ENCODE measurements at places on chromosomes 3 and 15. TPM values are rescaled to one million over a fixed set of nuclear protein-coding genes. Genes with fewer than 3 reads are reported as not detected.

The AMIGO3 gene
- polyA plus RNA-seq: 0.94 TPM

DNA sequence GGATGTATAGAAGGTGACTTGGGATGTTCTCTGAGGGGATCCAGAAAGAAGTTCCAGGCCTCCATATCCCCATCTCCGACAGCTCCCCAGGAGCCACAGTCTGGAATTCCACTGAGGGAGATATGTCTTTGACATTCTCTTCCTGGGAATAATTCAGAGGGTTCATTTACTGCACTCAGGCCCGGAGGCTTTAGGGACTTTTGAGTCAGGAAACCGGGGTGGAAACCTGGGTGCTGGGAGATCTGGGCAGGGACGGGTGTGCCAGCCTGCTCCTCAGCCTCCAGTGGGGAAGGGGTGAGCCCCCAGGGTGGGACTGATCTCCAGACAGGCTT lies 147.7 kb downstream of the SMAD6 start:
- no peak for DNase-seq

GRCh38 chr3:170076715-170077238 lies 39.0 kb downstream of the GPR160 start:
- DNase-seq: no peak

The PRTG gene
- 14.2 TPM for polyA plus RNA-seq

GRCh38 chr3:187370051-187370450 lies 1.9 kb downstream of the RTP4 start:
- no peak for DNase-seq

- DNase-seq: no peak
Observed at GRCh38 chr15:36428102-36428845, 151.2 kb upstream of the CDIN1 start.

GRCh38 chr3:80391573-80391972 lies 623.8 kb upstream of the ROBO1 start:
- DNase-seq: no peak

DNA sequence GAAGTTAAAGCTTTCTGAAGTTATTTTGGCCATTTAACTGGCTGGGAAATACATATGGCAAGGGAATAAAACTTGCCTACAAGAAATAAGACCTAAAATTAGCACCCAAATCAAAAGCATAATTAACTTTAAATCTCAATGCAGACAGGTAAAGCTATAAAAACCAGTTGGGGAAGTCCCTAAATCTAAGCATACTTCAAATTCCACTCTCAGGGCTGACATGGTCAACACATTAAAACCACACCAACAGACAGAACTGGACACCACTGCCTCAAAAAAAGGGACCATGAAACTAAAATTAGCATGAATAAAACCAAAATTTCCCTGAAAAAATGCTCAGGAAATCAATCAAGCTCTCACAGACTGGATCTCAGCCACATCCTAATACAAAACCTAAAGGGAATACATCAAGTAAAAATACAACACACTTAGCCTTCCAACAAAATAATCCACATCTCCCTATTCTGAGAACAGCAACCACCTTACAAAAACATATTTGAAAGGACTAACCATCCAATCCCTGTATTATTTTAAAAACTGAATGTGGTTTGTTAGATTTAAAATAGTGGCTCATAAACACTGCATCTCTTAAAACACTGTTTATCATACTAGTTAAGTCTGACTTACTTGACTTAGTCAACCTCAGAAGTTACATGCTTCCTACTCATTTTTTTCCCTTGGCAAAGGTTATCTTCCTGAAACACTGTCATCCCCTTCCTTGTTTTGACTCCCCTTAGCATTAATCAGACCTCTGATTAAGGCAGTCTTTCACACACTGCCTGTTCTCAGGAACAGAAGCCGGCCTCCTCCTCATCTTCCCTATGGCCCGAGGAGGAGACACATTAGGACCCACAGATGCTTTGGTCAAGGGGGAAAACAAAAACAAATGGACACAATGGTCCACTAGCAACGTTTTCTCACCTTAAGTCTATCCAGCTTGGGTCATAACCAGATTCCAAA lies 8.3 kb downstream of the TRA2B start:
- no peak for DNase-seq

DNA sequence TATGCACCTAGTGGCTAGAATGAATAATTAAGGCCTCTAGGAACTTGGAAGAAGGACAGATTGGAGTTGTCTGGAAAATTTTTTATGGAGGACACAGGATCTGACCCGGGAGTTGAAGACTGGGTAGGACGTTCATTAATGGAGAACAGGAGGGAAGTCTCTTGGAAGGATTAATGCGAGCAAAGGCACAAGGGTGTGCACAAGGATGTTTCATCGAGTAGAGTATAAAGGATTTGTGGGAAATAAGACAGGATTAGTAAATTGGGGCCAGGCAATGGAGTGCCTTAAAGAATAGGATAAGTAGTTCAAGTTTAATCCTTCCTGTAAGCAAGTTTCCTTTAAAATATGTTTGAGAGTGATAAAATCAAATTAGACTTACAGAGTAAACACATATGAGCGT lies 14.6 kb downstream of the LMOD3 start:
- no peak for DNase-seq

DNA sequence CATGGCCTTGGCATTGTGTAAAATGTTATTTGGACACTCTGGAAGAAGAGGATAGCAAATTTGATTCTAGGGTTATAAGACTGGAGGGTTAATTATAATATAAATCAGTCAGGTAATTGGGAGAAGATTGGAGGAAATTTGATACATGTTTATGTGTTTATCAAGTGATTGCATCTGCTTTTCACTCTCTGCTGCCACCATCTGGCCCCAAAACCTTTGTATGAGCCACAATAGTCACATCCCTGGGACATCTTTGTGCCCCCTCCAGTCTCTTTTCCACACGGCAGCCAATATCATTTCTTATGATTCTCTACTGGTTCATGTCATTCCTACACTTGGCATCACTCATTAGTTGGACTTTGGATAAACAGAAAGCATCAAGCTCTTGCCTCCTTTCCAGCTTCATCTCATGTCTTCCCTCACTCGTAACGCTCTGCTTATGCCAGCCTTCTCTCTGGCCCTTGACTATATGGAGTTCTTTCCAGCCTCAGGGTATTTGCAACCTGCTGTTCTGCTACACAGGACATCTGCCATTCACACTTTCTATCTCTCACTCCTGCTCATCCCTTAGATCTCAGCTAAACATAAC lies 602.3 kb upstream of the SUCLG2 start:
- no peak for DNase-seq

- DNase-seq: no peak
Observed at GRCh38 chr15:45414215-45414885, 36.0 kb upstream of the GATM start.

DNA sequence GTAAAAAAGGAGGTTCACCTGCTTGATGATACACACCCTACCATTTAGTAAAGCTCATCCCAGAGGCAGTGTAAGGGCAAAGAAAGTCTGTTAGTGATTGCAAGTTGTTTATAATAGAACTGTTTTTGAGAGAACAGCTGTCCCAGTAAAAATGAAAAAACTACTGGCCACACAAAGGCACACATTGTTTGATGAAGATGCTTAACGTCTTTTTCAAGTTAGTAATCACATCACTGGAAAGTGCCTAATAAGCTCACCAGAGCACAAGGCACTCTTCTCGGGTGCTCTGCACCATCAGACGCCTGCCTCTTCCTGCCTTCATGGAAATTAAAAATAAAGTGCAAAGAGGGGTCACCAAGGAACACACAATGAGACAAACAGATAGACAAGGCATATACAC lies 186.9 kb downstream of the PDZRN3 start:
- no peak for DNase-seq

GRCh38 chr3:50203113-50203808 lies 1.8 kb upstream of the SLC38A3 start:
- DNase-seq: no peak

- no peak for DNase-seq
Observed at GRCh38 chr3:155449613-155450267, 156.3 kb upstream of the STRIT1 start.

GRCh38 chr3:108241146-108241545 lies 18.9 kb upstream of the IFT57 start:
- no peak for DNase-seq

DNA sequence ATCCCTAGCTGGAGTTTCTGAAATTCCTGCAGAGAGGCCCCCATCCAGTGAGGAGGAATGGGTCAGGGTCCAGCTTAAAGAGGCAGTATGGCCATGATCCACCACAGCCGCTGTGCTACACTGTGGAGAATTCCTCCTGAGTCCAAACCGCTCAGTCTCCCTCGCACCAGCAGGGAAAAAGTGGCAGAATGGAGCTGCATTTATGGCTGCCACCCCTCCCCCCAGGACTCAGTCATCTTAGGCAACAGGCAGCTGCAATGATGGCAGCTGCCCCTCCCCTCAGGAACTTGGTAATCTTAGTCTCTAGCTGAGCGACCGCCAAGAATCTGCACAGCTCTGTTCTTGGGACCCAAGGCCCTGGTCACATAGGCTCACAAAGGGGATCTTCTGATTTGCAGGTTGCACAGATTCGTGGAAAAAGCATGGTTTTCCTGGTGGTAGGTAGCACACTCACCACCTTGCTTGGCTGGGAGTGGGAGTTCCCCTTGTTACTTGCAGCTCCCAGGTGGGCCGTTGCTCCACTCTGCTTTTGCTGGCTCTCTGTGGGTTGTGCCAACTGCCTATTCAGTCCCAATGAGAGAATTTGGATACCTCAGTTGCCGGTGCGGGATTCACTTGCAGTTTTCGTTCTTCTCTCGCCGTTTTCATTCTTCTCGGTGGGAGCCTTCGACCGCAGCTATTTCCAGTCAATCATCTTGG lies 204.1 kb downstream of the STXBP5L start:
- DNase-seq: no peak

DNA sequence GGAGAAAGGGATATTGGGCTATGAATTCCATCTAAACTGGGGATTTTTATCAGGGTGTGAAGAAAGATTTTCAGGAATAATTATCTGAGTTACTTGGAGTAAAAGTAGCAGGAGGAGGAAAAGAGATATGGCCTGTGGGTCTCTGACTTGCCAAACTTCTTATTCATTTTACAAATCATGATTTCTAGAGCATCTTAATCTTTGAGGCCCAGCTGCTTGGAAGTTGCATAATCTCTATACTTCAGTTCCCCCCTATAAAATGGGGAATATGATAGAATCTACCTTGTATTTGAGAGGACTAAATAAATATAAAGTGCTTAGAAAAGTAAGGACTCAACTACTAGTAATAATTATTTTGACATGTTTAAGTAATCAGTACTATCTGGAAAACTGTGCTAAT lies 11.0 kb upstream of the GABPB1 start:
- no peak for DNase-seq
